Dermis microvascular lymphatic vessel endothelial cell (primary cell): ENCODE measurements at places on chromosomes 12 and 14. TPM values are rescaled to one million over a fixed set of nuclear protein-coding genes. Genes with fewer than 3 reads are reported as not detected.
A peak's percentile ranks its signal among the peaks of the same experiment; 100 is the strongest.

Gene LRR1
- 11.4 and 25.0 TPM in 2 replicates for total RNA-seq

DNA sequence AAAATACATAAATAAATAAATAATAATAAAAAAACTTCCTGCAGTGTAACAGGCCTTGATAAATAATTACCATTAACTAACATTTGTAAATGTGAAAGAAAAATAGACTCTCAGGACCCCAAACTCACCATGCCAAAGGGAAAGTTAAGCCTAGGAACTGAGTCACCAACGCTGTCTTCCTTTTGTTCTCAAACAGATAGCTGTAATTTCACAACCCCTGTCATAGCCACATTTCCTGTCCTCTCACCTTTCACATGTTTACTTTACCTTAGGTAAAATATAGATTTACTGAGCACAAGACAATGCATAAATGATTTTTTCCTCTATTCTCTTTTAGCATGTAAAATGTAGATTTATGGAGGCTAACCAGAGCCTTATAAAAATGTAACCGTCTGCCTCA, 35.9 kb upstream of the CHST11 start:
- DNase-seq = peak; percentile 82

DNA sequence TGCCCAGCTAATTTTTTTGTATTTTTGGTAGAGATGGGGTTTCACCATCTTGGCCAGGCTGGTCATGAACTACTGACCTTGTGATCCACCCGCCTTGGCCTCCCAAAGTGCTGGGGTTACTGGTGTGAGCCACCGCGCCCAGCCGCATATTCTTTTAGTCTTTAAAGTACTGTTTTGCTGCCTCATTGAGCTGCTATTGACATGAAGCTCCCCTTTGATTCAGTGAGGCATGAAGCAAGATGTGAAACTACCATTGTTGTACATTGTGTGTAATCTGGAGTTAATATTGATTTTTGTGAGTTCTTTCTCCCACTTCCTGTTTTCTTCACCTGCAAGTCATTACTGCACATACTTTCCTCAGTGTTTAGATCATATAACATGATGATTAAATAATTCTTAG, 80.8 kb downstream of the MNAT1 start:
- no peak for DNase-seq

DNA sequence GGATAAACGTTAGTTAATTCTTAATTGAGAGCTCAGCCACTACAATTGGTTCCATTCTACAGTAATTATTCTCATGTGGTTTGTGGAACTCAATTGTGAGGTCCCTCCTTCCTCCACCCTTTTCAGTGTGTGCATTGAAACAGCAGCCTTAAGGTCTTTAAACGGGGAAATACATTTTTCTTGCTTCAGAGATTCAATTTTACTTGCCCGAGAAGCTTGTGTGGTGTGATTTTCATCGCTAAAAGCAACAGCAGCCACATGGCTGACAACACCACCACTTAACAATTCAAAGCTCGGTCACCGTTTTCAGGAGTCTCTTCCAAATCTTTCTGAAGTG, 733 bp upstream of the PPFIBP1 start:
- DNase-seq = no peak
